ENCODE measurements at places on chromosomes 13 and 19. TPM values are rescaled to one million over a fixed set of nuclear protein-coding genes. Genes with fewer than 3 reads are reported as not detected.

DNA sequence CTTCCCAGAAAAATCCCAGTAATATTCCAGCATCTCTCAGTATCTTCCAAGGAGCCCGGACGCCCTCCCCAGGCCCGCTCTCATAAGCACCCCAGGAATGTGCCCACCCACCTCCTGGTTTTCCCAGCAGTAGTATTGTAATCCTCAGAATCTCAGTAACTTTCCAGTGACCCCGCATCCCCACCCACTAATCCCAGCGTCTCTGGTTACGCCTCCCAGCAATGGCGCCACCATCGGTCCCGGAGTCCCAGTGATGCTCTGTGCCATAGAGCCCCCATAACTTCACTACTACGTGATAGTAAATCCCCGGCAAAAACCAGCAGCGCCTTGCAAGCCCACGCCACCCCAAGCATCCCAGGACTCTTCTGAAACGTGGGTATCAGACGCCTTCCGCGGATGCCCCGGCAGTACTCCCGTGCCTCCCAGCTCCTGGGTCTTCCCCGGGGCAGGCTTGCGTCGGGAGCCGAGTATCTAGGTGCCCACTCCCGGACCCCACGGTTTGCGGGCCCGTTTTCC lies 928 bp upstream of the PNPLA6 start:
- H3K27me3 ChIP-seq = no peaks in the 10 kb centered on the region
- H3K27ac ChIP-seq = peak overlapping the region; percentile 80
- H3K4me1 ChIP-seq = no peaks in the 10 kb centered on the region
- DNase-seq = peak; percentile 69

- no peak overlapping the region for H3K27ac ChIP-seq
- H3K4me1 ChIP-seq = no peaks in the 10 kb centered on the region
- no peaks in the 10 kb centered on the region for H3K27me3 ChIP-seq
- no peak for DNase-seq
- H3K36me3 ChIP-seq = no peaks in the 10 kb centered on the region
- no peak overlapping the region for H3K4me3 ChIP-seq
Observed at GRCh38 chr13:33072282-33072681, 56.1 kb downstream of the KL start.

DNA sequence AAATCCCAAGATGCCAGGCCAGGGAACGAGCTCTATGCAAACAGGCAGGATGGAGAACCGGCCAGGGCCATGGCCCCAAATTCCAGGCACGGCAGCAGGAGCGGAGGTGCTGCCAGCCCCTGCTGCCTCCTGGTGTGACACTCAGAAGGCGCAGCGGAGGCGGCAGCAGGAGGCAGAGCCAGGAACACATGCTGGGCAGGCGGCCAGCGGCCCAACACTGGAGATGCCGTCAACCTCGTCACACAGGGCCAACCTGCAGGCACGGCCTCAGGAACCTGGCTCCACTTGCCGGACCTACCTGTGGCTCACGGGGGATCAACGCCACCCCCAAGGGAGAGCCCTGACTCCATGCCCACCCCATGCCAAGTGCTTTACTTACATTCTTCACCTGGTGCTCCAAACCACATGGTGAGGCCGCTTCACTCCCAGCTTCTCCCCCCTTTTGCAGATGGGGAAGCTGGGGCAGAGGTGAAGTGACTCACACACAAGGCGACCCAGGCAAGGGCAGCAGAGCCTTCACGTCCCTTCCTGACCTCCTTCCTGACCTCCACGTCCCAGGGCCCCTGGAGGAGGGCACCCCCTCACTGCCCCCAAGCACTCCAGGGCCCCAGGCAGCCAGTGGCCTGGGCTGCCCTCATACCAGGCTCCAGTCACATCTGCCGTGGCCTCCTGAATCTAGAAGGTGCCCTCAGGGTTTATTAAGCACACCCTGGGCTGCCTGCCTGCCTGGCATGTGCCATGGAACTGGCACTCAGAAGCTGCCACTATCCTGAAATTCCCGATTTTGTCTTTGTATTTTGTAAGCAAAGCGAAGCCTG lies 43.5 kb downstream of the GGACT start:
- DNase-seq = no peak
- no peaks in the 10 kb centered on the region for H3K4me1 ChIP-seq
- H3K27me3 ChIP-seq = no peaks in the 10 kb centered on the region
- no peaks in the 10 kb centered on the region for H3K36me3 ChIP-seq
- H3K4me3 ChIP-seq = no peak overlapping the region
- no peak overlapping the region for H3K27ac ChIP-seq

Gene KLK2
- total RNA-seq = not detected

DNA sequence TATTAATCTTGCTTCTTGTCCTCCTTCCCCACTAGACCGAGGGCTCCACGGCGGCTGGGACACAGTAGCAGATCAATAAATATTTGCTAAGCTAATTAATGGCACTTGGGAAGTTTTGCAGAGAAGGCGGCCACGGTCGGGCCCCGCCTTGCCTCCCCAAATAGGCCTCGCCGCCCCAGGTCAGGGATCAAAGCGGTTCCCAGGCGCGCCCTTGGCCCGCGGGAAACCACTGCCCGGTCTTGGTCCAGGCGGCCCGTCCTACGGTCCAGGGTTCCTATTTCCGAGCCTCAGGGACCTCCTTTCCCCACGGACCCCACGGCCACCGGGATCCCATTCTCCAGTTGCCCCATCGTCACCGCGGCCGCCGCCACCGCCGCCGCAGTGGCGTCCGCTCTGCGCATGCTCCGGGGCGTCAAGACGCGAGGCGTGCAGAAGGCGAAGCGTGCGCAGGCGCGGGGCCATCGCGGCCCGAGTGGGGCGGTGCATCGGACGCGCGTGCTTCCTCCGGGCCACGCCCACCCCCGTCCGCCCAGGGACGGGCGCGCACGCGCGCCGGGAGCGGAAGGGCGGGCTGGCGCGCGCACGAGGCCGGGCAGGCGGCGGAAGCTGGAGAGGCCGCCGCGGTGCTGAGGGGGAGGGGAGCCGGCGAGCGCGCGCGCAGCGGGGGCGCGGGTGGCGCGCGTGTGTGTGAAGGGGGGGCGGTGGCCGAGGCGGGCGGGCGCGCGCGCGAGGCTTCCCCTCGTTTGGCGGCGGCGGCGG lies at the start of gene SMARCA4:
Gene SMARCA4 (plus strand): TSS at position 717 of the 759 bp plus-strand sequence. CDS start 23,122 bp downstream, outside the sequence.
- peaks cover 6% of the 10 kb centered on the region for H3K36me3 ChIP-seq
- H3K4me1 ChIP-seq = peaks cover 10% of the 10 kb centered on the region
- H3K27ac ChIP-seq = peak within 1 kb of the TSS; percentile 77
- DNase-seq = peak; percentile 85
- H3K27me3 ChIP-seq = no peaks in the 10 kb centered on the region

Gene SHFL
- 25.1 TPM for total RNA-seq

GRCh38 chr19:56310462-56310861 lies 4.2 kb downstream of the ZSCAN5A start:
- H3K4me3 ChIP-seq = no peak overlapping the region
- no peaks in the 10 kb centered on the region for H3K27me3 ChIP-seq
- H3K4me1 ChIP-seq = no peaks in the 10 kb centered on the region
- DNase-seq = no peak
- no peak overlapping the region for H3K27ac ChIP-seq
